ENCODE measurements at places on chromosomes 11 and 22.

DNA sequence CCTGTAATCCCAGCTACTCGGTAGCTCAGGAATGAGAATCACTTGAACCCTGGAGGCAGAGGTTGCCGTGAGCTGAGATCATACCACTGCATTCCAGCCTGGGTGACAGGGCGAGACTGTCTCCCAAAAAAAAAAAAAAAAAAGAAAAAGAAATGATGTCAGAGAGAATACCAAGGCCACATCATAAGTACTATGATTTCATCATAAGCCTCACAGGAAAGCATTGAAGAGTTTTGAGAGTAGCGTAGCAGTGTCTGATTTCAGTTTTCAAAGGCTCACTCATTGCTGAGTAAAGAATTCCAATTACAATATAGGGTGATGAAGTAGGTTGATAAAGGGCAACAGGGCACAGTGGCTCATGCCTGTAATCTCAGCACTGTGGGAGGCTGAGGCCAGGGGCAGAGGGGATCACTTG lies 88.8 kb downstream of the MRTFA start:
- DNase-seq, result no peak

GRCh38 chr22:22533863-22534262 lies 13.8 kb upstream of the ZNF280A start:
- no peak for DNase-seq

GRCh38 chr22:30234786-30235470 lies 11.6 kb downstream of the LIF start:
- DNase-seq, result no peak

- DNase-seq, result no peak
Measured at GRCh38 chr11:131894615-131895544, 524.5 kb downstream of the NTM start.

DNA sequence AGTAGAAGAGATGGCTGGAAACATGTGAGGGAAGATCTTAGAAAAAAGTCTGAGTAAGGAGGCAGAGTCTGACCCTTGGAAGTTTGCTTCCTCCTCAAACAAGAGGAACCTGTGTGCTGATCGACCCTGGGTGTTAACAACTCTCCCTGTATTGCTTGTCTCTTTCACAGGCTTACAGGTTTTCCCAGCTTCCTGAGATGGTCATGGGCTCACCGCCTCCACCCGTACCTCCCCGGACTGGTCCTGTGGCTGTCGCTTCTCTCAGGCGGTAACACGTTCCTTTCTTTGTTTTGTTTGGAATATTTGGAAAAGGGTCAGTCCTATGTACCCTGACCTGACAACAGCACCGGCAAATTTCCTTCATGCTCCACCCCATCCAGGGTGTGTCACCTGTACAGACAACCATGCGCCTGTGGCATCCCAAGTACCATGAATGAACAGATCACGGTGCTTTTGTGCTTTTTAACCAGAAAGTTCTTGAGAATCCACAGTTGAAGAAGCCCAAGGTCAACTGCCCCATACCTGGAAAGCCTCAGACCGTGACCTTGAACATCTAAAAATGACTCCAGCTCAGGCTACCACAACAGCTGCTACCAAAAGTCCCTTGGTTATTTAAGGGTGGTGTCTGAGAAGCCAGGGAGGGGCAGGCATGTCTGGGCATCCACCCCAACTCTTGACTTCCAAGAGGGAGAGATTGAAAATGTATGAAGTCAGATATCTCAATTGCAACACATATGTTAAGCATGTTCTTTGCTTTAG lies 44.6 kb downstream of the C11orf91 start:
- DNase-seq, result no peak

- no peak for DNase-seq
Measured at GRCh38 chr11:1959786-1960185, 12.7 kb downstream of the MRPL23 start.

DNA sequence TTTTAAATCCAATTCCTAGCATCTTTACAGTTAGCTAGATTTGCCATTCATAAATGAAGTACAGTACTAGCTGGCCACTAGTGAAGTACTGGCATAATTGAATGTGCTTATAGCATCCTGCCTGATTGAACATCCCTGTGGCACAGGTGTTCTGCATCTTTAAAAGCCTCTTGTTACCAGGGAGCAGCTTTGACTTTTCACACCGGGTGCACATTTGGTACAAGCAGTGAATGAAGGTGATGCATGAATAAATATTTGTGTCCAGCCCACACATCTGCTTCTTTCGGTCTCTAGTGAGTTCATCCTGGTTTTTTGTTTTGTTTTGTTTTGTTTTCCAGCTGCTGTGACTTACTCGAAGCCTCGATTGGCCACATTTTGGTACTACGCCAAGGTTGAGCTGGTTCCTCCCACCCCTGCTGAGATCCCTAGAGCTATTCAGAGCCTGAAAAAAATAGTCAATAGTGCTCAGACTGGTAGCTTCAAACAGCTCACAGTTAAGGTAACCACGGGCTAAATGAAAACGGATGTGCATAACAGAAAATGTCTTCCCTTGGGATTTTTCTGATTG lies 5.3 kb downstream of the ATP5MG start:
- DNase-seq, result no peak

DNA sequence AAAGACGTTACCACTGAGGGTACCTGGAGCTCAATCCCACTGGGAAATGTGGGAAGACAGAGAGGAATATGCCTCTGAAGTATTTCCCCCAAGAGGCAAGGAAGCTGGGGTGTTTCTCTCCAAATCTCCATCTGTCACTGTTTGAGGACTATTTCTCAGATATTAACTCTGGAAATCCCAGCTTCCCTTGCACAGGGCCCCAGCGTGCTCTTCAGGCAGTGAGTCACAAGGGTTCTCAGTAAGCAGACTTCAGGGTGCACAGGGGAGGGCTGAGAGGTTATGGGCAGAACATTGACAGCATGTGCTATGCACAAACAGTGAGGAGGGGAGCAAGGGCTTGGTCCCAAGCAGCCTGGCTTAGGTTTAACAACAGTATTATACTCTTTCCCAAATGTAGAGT lies 60.9 kb upstream of the EED start:
- no peak for DNase-seq

DNA sequence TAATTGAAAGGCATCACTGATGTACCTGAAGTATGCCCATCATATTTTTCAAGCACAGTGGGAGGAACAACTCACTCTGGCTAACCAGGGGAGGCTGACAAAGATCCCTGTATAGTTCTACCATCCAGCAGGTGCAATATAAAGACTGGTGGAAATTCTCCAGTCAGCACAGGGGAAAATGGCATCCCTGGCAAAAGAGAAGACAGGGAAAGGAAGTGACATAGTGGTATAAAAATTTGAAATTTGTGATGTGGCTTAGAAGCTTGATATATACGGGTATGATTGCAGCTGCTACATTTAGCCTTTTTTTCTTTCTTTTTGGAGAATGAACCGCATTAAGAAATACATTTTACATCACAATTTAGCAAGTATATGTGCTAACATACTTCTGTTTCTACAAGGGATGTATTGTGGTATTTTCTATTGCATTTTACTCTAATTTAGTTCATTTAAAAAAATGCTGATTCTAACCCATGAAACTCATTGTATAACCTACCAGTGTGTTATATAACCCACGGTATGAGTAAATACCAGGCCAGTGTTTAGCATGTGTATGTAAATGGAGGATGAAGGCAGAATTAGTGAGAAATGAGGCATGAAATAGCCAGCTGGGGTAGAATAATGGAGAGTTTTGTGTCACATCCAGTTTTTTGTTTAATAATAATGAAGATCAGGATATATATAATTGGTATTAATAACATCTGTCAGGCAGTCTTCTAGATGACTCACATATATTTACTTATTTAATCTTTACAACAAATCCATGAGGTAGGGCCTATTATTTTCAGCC lies 186.1 kb downstream of the ARHGAP42 start:
- DNase-seq, result no peak
